ENCODE measurements at places on chromosomes 1 and 21. TPM values are rescaled to one million over a fixed set of nuclear protein-coding genes. Genes with fewer than 3 reads are reported as not detected.

GTF2B gene
- 25.9 TPM for total RNA-seq

- DNase-seq = no peak
- peaks cover 18% of the 10 kb centered on the region for H3K27me3 ChIP-seq
- no peak overlapping the region for H3K27ac ChIP-seq
- H3K4me3 ChIP-seq = no peak overlapping the region
Measured at GRCh38 chr1:27951396-27951795, 8.4 kb upstream of the XKR8 start.

SERPINC1 gene
- total RNA-seq = 0.29 TPM

DNA sequence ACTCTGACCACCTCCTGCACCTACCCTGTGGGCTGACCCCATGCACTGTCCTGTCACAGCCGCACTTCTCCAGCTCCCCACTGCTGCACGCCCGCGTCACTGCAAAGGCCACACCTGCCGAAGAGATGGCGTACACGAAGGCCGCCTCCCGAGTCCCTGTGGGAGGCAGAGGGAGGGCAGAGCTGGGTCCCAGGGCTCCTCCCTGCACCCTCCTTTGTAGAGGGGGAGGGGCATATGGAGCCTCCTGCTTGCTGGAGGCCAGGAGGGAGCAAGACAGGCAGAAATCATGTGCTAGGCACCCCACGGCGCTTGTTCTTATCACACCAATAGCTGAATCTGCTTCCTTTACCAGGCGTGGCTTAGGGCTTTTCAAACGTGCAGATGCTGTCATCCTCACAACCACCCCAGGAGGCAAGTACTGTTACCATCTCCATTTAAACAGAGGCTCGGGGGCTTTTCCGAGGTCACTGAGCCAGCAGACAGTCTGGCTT, 21.4 kb downstream of the WNT4 start:
- H3K4me1 ChIP-seq = peaks cover 15% of the 10 kb centered on the region
- no peak overlapping the region for H3K27ac ChIP-seq
- peaks cover 6% of the 10 kb centered on the region for H3K27me3 ChIP-seq
- peaks cover 9% of the 10 kb centered on the region for H3K36me3 ChIP-seq
- no peak overlapping the region for H3K4me3 ChIP-seq

KCND3 gene
- 0.32 TPM for total RNA-seq

GRCh38 chr21:37408464-37409193, 42.1 kb downstream of the DYRK1A start:
- H3K4me3 ChIP-seq = no peak overlapping the region
- H3K27ac ChIP-seq = peak overlapping the region; percentile 76
- H3K36me3 ChIP-seq = peaks cover 7% of the 10 kb centered on the region
- H3K4me1 ChIP-seq = peaks cover 74% of the 10 kb centered on the region

DNA sequence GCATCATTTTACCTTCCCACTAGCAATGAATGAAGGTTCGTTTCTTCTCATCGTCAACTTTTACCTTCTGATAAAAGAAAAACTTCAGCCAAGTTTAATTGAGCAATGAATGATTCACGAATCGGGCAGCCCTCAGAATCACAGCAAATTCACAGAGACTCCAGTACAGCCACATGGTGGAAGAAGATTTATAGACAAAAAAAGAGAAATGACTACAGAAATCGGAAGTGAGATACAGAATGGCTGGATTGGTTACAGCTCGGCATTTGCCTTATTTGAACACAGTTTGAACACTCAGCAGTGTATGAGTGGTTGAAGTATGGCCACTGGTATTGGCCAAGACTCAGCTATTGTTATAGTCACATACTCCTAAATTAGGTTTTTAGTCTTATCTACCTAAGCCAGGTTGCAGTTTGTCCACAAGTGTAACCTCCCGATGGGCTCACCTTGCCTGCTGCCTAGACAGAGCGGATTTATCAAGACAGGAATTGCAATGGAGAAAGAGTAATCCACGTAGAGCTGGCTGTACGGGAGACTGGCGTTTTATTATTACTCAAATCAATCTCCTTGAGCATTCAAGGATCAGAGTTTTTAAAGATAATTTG, 15.3 kb downstream of the AK4 start:
- DNase-seq = no peak
- H3K4me1 ChIP-seq = no peaks in the 10 kb centered on the region
- H3K36me3 ChIP-seq = no peaks in the 10 kb centered on the region

DNA sequence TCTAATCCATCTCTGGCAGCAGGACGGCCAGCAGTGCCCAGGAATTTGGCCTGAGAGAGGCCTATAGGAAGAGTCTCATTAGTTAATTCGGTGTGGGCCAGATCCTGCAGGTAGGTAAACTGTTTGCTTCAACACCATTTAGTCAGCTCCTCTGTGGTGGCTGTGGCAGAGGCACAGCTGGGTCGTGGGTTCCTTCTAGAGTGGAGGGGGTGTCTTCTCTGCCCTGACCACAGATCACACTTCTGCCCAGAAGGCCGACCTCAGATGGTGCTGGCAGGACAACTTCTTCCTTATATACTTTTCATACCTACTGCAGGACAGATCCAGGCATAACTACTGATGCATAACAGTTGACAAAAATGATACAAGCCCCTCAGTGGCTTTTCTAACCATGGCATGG, 281.4 kb downstream of the RPS6KC1 start:
- no peak for DNase-seq
- H3K27me3 ChIP-seq = peaks cover 3% of the 10 kb centered on the region
- H3K4me1 ChIP-seq = peaks cover 5% of the 10 kb centered on the region
- no peak overlapping the region for H3K4me3 ChIP-seq
- no peaks in the 10 kb centered on the region for H3K36me3 ChIP-seq

GRCh38 chr1:47621483-47621882, 183.6 kb downstream of the FOXD2 start:
- no peaks in the 10 kb centered on the region for H3K4me1 ChIP-seq
- H3K36me3 ChIP-seq = no peaks in the 10 kb centered on the region
- DNase-seq = no peak
- no peak overlapping the region for H3K4me3 ChIP-seq
- no peak overlapping the region for H3K27ac ChIP-seq

- H3K4me1 ChIP-seq = peaks cover 6% of the 10 kb centered on the region
- DNase-seq = no peak
- peaks cover 42% of the 10 kb centered on the region for H3K27me3 ChIP-seq
- H3K27ac ChIP-seq = no peak overlapping the region
- no peak overlapping the region for H3K4me3 ChIP-seq
- no peaks in the 10 kb centered on the region for H3K36me3 ChIP-seq
Measured at GRCh38 chr21:34270411-34270810, 93.4 kb upstream of the KCNE2 start.

PRDM15 gene
- total RNA-seq = 3.7 TPM

- H3K27ac ChIP-seq = no peak overlapping the region
- no peaks in the 10 kb centered on the region for H3K4me1 ChIP-seq
- H3K36me3 ChIP-seq = 0 out of 2 replicates have a peak, but pooled peaks cover 6% of the 10 kb centered on the region
- no peaks in the 10 kb centered on the region for H3K27me3 ChIP-seq
- no peak overlapping the region for H3K4me3 ChIP-seq
Measured at GRCh38 chr1:213457733-213458132, 406.7 kb downstream of the RPS6KC1 start.

DNA sequence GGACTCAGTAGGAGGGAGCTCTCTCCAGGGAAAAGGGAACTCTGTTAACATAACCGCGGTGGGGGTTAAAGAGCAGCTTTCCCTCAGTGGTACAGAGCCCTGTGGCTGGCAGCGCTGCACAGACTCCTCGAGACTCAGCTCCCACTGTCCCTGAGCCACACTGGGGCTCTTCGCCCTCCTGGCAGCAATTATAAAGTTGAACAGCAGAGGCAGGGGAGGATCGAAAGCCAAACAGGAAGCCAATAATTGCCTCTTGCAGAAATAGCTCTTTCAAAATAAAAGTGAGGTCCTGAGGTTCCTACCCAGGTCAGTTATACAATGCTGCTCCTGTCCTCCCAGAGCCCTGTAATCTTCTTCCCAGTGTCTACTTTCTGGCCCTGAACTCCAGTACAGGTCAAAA, 77.0 kb downstream of the FAM78B start:
- no peaks in the 10 kb centered on the region for H3K4me1 ChIP-seq
- DNase-seq = no peak
- peaks cover 2% of the 10 kb centered on the region for H3K27me3 ChIP-seq
- no peak overlapping the region for H3K27ac ChIP-seq

DNA sequence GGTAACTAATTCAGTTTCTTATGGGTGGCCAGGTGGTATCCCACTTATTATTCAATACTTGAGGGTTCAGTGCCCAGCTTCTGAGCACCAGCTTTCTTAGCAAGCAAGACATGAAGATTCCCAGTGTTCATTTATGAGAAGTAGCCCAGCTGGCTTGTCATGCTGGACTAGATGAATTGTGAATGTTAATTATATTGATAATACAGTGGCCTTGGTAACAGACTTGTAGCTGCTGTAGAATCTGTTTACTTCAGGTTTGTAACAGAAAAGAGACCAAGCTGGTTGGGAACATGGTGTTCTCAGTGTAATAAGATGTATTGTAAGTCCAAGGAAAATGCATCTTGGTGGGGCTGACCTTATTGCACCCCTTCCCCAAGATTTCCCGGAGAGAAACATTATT, 10.1 kb downstream of the AHCYL1 start:
- peaks cover 27% of the 10 kb centered on the region for H3K36me3 ChIP-seq
- no peaks in the 10 kb centered on the region for H3K27me3 ChIP-seq
- H3K4me1 ChIP-seq = peaks cover 74% of the 10 kb centered on the region
- no peak for DNase-seq
- H3K27ac ChIP-seq = peak overlapping the region; percentile 45

DNA sequence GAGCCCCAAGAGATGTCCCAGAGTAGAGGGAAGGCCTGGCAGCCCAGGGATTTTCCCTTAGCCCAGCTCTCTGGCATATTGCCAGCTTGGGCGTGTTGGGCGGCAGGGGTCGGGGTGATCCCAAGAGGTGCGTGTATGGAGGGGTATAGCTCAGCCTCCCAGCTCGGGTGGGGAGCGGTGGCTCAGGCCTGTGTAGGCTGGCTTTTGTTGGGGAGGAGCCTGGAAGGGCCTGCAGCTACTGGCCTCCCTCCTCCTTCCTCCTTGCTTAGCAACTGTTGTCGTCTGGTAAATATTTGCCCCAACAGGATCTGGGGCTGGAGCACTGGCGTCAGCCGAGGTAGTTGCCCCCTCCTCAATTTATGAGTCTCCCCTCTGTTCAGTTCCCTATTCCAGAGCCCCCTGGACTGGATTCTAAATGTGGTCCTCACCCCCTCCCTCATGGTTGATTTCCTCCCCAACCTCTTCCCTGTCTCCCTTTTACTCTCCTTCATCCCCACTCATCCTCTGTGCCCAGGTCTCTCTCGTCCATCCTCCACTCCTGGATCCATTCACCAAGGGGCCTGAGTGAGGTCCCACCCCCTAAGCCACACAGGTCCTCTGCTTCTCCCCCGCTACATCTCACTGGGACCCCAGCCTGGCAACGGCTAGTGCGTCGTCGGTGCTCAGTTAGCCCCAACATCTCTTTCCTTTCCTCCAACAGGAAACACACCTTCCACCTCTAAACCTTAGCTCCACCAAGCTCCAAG, 10.3 kb upstream of the LMNA start:
- peak overlapping the region; percentile 82 for H3K4me3 ChIP-seq
- H3K4me1 ChIP-seq = peaks cover 86% of the 10 kb centered on the region
- peaks cover 5% of the 10 kb centered on the region for H3K27me3 ChIP-seq
- H3K36me3 ChIP-seq = no peaks in the 10 kb centered on the region

GBP6 gene
- not detected for total RNA-seq

FCMR gene
- total RNA-seq = 0.53 TPM

- no peak overlapping the region for H3K27ac ChIP-seq
- DNase-seq = no peak
- H3K4me1 ChIP-seq = no peaks in the 10 kb centered on the region
- H3K27me3 ChIP-seq = no peaks in the 10 kb centered on the region
- H3K36me3 ChIP-seq = no peaks in the 10 kb centered on the region
Measured at GRCh38 chr21:42578034-42578433, 64.4 kb downstream of the SLC37A1 start.

- peaks cover 15% of the 10 kb centered on the region for H3K4me1 ChIP-seq
- no peaks in the 10 kb centered on the region for H3K27me3 ChIP-seq
- H3K27ac ChIP-seq = peak overlapping the region; percentile 90
- DNase-seq = no peak
- H3K4me3 ChIP-seq = peak overlapping the region; percentile 93
Measured at GRCh38 chr1:63592536-63593302, 492 bp upstream of the PGM1 start.

DNA sequence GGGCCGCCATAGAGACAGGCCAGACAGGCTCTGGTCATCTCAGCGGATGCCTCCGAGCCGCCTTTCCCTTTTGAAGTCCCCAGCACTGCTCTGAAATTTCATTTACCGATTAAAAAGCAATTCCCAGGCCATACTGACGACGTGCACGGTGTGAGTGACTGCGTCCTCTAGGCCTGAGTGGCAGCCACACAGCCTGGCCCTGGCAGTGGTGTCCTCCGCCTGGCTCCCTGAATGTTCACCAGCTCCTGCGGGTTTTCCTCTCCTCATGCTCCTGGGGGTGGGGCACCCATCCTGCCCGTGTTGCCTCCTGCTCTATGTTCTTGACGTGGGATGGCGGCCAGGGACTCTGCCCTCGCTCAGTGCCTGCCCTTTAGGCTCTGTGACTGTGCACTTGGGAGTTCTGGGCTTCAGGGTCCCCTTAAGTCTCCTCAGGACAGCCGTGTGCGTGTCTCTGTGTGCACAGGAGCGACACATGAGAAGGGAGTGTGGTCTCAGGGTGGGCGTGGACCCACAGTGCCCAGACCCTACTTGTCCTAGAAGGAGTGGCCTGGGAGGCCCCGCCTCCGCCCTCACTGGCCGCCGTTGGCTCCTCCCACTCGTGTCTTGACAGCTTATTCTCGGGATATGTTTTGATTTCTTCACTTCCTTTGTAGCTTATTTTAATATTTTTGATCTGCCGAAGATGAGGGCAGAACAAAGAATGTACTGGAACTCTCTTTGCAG, 3.6 kb downstream of the SKI start:
- peaks cover 4% of the 10 kb centered on the region for H3K27me3 ChIP-seq
- H3K36me3 ChIP-seq = peaks cover 30% of the 10 kb centered on the region
- H3K4me1 ChIP-seq = peaks cover 58% of the 10 kb centered on the region

DNA sequence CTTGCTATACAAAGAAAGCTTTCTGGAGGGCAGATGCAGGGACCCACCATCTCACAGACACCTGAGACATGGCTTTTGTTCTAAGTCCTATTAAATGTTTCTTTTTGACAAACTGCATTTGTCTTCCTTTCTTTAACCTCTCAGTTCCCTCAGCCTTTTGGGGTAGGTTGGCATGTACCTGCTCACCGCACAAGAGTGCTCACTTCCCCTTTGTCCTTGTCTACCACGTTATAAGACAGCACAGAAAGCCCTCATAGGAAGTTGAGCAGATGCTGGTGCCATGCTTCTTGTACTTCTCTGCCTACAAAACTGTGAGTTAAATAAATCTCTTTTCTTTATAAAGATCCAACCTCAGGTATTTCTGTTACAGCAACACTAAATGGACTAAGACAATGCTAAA, 31.9 kb upstream of the RGS21 start:
- DNase-seq = no peak
- no peaks in the 10 kb centered on the region for H3K4me1 ChIP-seq
- H3K4me3 ChIP-seq = no peak overlapping the region
- H3K27ac ChIP-seq = no peak overlapping the region
- H3K36me3 ChIP-seq = peaks cover 4% of the 10 kb centered on the region

DNA sequence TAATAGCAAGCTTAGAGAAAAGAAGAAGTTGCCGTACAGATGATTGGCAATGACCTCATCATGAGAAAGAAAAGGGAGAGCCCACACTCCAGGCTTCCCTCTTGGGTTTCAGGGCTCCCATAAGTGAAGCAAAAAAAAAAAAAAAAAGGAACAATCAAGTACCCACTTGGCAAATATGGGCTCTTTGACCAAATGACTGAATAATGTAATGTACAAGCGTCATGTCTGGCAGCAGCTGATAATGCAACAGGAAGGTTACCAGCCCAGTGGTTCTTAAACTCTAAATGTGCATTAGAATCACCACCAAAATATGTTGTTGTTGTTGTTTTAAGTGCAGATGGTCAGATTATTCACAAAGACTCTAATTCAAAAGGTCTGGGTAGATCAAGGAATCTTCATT, 13.5 kb downstream of the TNFSF4 start:
- H3K4me1 ChIP-seq = peaks cover 55% of the 10 kb centered on the region
- peaks cover 3% of the 10 kb centered on the region for H3K27me3 ChIP-seq
- H3K4me3 ChIP-seq = peak overlapping the region; percentile 19
- peaks cover 22% of the 10 kb centered on the region for H3K36me3 ChIP-seq
